ENCODE measurements at places on chromosomes 7 and 10.

- no peak for DNase-seq
These were observed 328.6 kb upstream of the COBL start for GRCh38 chr7:51645255-51645654.

GRCh38 chr7:155809947-155810769, 2.1 kb downstream of the SHH start:
- DNase-seq = no peak

DNA sequence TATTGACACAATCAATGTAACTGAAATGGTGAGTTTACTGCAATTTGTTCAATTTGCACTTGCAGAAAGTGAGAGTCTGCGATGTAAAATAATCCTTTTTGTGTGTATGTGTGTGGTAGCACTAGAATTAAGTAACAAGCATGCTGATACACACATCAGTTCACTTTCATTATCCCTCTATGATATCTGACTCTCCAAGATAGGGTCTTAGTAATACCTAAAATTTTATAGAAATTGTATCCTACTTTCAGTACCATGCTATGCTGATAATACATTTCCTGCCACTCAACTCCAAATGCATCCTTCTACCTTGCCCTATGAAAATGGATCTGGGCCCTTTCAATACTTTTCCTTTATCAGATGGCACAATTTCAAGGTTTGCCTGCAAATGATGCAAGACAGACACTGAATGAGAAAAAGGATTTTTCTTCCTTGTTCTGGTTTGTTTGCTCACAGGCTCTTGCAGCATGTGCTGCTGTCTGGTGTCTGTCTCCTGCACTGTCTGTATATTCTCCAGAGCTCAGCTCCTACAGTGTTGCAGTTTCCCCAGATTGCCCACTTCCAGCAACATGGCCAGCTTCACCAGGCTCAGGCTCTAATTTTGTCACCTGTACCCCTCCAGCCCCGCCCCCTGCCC, 297.9 kb upstream of the HGF start:
- DNase-seq = no peak

GRCh38 chr7:43602256-43602655, 19.3 kb downstream of the STK17A start:
- no peak for DNase-seq

DNA sequence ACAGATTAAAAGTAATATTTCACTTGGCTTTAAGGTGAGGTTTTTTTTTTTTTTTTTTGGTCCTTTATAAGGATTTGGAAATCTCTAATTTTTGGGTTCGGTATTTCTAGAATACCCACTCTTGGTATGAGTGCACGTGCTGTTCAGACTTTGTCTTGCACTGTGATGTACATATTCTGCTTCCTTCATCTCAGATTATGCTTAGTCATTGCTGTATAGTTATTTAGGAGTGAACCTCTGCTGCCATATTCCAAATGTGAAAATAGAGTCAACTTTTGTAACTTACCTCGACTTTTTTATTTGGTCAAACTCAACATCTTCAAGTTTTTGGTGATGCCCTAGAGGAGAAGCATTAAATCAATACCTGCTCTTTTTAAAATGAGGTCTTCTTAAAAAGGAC, 40.1 kb upstream of the HBP1 start:
- DNase-seq = no peak

DNA sequence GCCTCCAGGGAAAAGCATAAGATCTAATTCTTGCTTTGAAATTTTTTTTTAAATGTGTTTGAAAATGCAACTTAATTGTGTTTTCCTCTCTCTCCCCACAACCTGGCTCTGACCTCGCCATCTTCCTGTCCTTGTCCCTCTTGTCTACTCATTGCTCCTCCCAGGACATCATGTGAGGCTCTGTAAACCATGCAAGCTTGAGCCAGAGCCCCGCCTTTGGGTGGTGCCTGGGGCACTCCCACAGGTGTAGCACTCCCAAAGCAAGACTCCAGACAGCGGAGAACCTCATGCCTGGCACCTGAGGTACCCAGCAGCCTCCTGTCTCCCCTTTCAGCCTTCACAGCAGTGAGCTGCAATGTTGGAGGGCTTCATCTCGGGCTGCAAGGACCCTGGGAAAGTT, 9.8 kb upstream of the CDHR1 start:
- no peak for DNase-seq

GRCh38 chr7:4188651-4189050, 493.4 kb upstream of the FOXK1 start:
- no peak for DNase-seq

- DNase-seq = peak; percentile 59
These were observed 270.9 kb downstream of the RELN start for GRCh38 chr7:103718482-103719061.

DNA sequence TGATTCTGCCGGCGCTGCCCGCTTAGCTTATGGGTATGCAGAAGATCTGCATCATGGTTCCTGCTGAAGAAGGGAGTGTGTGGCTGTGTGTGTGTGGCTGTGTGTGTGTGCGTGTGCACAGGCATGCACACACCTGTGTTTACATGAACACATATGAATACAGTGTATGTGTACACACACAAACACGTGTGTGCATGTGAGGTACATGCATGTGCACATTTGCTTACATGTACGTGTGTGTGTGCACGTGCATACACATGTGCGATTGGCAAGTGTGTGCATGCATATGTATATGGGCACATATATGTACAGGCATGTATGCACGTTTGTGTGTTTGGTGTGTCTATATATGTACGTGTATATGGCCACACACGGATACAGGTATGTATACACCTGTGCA, 16.4 kb upstream of the FAM20C start:
- no peak for DNase-seq
